ENCODE measurements at places on chromosomes 7 and 10. TPM values are rescaled to one million over a fixed set of nuclear protein-coding genes. Genes with fewer than 3 reads are reported as not detected.
A peak's percentile ranks its signal among the peaks of the same experiment; 100 is the strongest.

ANKRD61 gene
- not detected for total RNA-seq

TRPV5 gene
- total RNA-seq, result not detected

DNA sequence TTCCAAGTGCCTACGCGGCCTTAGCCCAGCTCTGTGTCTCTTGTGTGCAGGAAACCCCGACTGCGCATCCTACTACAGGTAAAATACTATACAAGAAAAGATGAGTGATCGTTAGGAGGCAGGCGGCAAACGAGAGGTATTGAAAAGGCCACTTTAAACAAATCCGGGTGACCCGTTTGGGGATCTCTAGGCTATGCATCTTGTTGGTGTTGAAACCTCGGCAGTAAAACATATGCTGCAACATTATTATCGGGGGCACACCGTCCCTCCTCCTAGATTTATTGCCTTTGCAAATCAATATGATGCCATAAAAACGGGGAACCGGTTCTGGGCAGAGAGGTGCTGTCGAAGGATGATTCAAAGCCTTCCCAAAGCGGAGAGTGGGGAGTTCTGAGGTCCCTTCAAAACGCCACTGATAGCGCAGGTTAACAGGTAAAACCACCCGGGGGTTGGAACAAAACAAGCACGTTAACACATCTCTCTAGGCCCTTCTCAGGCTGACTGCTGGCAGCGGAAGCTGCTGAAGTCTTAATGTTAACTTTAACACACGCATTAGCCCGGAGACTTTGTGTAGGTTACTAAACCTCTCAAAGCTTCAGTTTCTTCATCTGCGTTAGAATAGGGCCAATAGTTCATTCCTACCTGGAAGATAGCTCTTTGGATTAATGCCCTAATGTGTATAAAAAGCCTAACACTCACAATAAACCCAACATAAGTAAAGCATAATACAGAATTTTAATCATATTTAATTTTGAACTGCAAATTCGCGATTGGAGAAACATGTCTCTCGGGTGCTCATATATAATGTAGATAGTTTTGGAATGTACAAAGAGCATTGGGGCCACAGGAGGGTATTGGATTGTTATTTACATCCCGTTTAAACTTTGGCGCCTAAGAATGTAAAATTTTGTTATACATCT lies 2.6 kb upstream of the TBX20 start:
- DNase-seq, result no peak

DNA sequence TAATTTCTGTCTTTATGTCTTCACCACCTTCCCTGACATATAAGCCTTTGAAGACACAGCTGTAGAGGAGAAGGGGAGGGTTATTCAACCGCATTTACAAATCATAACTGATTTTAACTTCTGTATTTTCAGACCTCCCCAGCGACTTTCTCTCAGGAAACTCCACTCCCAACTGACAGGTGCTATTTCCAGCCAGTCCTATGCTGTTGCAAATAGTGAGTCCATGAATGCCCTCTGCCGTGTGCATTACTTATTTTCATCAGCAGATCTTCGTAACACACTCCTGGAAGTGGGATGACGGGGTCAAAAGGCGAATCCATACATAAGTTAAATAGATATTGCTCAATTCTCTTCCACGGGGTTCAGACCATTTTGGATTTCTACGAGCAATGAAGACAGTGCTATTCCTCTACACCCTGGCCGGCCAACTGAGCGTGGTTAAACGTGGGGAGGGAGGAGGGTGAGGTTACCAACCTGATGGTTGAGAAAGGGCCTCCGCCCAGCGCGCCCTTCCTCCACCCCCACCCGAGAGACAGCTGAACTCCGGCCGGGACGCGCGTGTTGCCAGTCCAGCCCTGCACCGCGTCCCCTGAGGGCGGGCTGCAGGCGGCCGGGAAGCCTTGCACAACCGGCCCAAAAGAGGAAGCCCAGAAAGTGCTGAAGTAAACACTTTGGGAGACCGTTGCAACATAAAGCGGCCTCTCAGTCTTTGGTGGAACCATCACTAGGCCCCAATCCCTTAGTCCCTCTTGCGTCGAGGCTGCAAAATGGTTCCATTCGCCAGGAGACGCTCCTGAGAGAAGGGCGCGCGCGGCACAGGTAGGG lies at the start of gene APBB1IP:
Gene APBB1IP, plus strand, starts transcription at position 705 of the 825 bp plus-strand sequence. CDS start 53,986 bp downstream, outside the sequence.
- peak; percentile 72 for DNase-seq

DNA sequence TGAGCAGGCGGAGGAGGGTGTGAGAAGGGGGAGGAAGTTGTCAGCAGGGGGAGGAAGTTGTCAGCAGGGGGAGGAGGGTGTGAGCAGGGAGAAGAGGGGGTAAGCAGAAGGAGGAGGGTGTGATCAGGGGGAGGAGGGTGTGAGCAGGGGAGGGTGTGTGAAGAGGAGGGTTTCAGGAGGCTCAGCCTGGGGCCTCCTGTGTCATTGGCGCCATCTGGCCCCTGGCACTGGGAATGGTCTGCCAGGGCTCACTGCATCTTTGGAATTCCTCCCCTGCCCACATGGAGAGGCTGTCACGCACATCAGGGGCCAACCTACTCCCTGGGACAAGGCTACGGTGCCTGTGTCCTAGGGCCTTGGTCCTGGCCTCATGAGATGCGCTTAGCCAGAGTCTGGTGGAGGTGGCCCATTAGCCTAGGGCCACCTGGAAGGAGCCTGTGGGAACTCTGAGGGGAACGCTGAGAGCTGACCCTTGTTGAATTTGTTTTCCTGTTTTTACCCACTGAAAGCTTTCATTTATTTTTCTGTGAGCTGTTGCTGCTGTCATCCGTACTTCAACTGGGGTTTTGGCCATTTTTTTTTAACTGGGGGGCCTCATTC lies 18.0 kb downstream of the CAMK2B start:
- DNase-seq, result peak; percentile 20

GRCh38 chr10:75602341-75602740 lies 170.9 kb downstream of the LRMDA start:
- DNase-seq, result no peak

DNA sequence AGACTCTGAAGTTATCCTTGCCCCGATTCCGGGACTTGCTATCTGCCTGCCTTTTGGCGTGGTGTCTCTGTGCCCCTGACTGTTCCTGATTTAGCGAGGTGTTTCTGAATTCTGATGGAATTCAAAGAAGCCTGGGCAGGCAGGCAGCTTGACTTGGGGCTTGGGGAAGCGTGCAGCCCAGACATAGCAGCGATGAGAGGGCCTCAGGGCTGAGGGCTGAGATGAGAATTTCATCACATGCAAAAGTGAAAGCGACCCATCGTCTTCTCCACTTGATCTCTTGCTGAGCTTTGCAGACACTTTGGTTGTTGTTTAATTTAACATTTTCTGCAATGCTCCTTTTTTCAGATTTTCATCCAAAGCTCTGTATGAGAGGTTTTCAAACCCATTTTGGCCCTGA lies 57.8 kb downstream of the TCF7L2 start:
- peak; percentile 55 for DNase-seq

All from fibroblast of villous mesenchyme (primary cell).